GM04504 (cell line): ENCODE measurements at places on chromosomes 2 and 18.

DNA sequence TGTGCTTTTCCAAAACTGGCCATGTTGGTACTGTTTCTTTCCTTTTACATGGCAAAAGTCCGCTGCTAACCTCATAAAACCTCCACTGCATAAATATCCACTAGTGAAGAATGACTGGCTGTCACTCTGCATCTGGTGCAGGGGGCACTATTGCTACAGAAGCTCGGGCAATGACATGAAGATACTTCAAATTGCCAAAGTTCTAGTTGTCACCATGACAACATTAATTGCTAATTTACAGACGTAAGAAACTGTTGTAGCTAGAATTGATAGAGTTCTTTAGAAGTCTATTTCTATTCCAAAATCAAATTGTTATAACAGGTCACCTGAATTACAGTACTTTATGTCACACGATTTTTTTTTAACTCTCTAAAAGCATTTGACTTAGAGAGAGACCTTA, 845 bp downstream of the CFAP210 start:
- no peak for DNase-seq

- no peak for DNase-seq
Measured at GRCh38 chr2:58535182-58535581, 294.1 kb upstream of the FANCL start.

- no peak for DNase-seq
Measured at GRCh38 chr2:218089259-218089658, 20.2 kb downstream of the RUFY4 start.

DNA sequence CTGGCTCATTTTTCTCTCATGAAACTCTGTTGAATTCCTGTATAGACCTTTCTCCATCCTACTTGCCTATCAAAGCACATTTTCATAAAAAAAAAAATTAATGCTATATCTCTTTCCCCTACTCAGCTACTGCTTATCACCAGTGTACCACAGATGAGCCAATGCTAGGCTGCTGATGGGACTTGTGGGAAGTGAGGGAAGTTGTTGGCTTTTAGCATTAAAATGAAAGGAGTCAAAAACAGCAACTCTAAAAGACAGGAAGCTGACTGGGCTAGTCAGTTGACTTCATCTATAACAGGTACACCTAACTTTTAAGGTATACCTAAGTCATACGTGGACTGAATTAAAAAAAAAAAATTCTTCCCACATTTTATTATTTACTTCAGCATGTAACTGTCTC, 102.1 kb downstream of the FAM117B start:
- no peak for DNase-seq

DNA sequence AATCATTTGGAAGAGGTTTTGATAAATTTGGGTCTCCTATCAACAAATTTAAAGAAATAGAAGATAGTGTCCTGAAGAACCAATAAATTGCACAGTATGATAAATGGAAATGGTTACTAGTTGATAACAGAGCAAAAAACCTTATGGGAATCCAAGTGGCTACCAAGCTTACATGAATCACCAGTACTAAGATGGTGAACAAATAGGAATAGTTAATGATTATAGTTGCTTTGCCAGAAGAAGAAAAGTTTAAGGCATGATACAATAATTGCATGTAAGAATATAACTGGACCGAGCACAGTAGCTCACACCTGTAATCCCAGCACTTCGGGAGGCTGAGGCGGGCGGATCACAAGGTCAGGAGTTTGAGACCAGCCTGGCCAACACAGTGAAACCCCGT, 19.6 kb upstream of the INO80D start:
- no peak for DNase-seq

- DNase-seq, result no peak
Measured at GRCh38 chr2:222731201-222731621, 59.8 kb downstream of the MOGAT1 start.

DNA sequence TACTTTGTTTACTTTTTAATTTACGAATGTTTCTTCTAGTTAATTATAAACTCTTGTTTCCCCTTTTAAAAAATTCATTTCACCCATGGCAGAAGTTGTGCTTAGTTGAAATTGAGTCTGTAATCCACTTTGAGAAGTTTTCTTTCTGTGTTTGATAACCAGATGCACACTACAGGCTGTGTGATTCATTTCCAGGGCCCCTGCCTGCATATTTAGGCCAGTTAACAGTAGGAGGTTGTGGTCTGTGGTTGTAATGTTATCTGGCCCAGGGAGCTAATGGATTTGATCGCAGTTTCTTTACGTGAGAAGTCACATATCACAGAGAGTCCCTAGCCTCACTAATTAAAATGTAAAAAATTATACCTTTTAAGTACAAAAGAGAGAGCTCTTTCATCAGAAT, 3.3 kb downstream of the CDH7 start:
- no peak for DNase-seq

DNA sequence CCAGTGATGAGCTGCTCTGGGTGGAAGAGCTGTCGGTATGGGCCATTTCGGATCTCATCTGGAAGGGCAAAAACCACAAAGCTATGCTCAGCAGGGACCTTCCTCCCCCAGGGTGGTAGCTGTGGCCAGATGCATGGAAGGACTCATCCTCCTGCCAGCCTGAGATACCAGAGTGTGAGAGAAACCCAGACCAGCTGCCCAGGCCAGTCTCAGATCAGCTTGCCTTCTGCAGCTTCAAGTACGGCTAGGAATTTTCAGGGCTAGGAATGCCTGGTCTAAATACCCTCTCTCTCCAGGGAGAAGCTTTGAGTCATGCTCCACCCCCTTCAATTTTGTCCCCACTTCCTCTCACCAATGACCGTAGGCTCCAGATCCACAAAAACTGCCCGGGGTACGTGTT, 1.4 kb upstream of the TUBA4B start:
- DNase-seq, result no peak

GRCh38 chr2:168552450-168552856, 96.4 kb downstream of the CERS6 start:
- DNase-seq, result no peak

GRCh38 chr2:142718576-142719155, 158.8 kb upstream of the KYNU start:
- DNase-seq, result no peak

DNA sequence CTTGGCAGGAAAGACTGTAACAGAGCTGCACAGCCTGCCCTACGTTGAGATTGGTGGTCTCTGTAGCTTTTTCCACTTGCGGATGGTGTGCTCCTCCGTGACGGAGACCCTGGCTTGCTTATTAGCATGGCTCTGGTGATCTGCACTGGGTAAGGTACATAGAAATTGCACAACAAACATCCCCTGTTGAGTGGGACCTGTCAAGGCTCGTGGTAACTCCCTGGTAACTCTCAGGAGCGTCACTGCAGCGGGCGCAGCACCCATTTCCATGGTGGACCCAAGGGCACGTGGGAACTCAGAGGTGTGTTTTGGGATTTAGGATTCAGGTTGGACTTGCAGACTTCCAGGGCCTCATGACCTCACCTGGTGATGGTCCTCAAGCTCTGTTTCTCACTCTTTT, 1.1 kb downstream of the TRAF3IP1 start:
- no peak for DNase-seq

DNA sequence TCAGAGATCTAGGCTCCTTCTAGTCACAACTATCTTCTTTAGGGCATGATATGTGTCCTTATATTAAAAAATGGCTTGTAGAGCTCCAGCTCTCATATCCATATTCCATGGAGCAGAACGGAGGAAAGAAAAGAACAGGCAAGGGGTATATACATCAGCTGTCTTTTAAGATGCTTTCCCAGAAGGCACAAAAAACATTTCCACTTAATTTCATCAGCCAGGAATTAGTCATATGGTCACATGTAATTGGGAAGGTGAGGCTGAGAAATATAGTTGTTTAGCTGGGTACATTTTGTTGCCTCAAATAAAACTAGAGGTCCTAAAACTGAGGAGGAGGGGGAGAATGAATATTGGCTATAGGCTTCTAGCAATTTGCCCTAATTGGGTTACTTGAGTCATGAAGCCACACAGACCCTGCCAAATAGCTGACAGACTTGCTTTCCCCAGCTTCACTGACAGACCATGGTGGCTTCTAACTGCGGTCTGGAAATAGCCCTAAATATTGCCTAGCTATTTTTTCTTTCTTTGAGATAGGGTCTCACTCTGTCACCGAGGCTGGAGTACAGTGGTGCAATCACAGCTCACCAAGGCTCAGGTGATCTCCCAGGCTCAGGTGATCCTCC, 20.0 kb downstream of the MAIP1 start:
- no peak for DNase-seq

GRCh38 chr2:142605421-142605820, 272.0 kb upstream of the KYNU start:
- no peak for DNase-seq

DNA sequence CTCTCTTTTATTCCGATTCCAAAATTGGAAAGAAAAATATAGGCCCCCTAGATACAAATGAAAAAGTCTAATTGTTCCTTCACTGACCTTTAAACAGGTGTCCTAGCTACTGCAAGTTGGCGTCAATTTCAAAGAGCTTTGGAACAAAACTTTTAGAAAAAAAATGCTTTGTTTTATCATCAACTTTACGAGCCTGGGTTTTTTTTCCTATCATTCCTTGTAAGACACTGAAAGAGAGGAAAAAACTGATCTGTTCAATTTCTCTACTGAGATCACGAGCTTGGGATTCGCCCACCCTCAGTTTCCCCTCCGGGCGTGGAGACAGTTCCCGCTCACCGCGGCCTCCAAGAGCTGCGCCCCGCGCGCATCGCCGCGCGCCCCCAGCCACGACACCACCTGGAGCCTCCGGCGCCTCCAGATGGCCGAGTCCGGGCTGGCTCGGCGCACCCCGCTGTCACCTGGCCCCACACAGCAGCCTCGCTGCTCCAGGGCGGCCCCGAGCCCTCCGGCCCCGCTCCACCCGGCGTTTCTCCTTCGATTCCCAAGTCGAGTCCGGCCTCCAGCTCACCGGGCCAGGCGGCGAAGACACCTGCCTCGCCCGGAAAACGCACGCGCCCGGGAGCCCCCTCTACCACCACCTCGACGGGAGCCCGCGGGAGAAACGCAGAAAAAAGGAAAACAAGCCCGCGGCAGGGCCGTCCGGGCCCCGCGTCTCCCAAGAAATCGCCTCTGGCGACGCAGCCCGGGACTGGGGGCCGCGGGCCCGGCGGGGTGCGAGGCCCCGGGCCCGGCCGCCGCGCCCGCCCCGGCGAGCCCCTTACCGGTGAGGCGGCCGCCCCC, 656 bp downstream of the TBC1D8 start:
- no peak for DNase-seq

GRCh38 chr2:216679658-216680024, 15.7 kb downstream of the IGFBP5 start:
- no peak for DNase-seq

DNA sequence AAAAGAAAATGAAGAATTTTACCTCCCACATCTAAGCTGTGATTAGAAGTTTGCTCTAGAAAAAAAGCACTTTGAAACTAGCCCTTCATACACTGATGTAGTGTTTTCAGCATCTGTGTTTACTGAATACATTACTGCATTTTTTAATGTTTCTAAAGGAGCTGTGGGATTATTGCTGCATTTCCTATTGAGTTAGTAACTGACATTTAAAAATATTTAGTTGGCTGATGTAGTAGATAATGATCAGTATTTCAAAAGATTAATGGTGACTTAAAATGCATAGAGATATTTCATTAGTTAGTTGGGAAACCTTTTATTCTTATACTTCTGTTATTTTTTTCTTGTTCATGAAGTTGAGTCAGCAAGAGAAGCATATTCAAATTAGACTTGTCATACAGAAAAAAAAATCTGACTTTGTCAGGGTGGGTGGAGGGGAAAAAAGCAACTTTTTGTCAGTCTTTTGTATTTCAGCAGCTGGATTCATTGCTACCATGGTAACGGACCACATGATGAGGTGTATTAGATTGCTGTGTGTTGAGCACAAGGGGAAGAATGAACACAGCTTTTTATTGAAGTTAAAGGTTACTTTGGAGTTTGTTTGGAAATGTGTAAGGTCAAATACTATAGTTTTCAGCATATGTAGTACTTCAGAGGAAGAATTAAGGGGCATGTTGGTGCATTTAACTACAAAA, at the start of gene DTNA:
Gene DTNA (plus strand): TSS at position 549 of the 692 bp plus-strand sequence. CDS start 45,679 bp downstream, outside the sequence.
- peak; percentile 86 for DNase-seq
